ENCODE measurements at places on chromosomes 7 and 10.

- DNase-seq: no peak
These were observed 267.8 kb downstream of the RPS24 start for GRCh38 chr10:78301481-78301880.

DNA sequence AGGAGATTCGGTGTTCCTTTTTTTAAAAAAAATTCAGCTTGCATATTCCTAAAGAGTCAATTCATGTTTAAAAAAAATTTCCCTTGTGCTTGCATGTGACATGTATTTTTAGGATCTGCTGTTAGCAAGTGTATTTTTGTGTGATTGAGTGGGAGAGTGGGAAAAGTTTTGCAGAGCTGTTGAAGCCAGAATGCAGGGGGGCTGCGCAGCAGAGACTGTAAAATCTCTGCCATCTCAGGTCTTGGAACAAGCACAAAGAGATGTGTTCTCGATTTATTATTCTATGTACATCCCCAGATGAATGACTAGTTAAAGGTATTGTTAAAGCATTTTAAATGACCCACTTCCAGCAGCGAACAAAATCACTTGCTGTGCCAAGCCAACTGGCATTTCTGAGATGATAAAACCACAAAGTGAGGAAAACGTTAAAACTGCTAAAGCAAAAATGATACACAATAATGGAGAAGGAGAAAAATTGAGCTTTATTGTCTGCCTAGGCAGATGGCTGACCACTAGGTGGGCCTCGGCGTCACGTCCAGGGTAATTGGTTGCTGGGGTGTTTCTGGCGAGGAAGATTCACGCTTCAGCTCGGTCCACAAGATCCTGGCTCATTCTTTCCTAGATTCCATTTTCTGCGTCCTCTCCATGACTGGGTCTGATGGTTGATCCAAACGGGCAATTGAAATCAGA is 67.0 kb upstream of the ATRNL1 start:
- DNase-seq: no peak

DNA sequence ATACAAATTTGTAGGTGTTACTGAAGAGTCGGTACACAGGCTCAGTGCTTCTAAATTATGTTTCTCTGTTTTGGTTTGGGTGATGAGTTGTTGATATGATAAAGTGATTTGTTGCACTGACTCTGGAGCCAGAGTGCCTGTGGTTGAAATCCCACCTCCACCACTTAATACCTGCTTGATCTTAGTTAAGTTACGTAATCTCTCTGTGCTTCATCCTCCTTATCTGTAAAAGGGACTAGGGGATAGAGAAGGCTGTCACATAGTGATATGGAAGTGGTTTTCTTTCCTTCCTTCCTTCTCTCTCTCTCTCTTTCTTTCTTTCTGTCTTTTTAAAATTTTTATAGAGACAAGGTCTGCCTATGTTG is 664 bp upstream of the HPS6 start:
- DNase-seq: no peak

GRCh38 chr10:99357691-99358090 is 28.5 kb downstream of the CNNM1 start:
- DNase-seq: no peak

DNA sequence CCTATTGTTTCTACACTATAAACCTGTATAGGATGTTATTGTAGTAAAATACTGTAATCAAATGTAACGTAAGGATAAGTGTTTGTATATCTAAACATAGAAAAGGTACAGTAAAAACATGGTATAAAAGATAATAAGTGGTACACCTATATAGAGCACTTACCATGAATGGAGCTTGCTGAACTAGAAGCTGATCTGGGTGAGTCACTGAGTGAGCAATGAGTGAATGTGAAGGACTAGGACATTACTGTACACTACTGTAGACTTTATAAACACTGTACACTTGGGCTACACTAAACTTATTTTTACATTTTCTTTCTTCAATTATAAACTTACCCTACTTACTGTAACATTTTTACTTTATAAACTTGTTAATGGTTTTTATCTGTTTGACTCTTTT is 732.9 kb upstream of the LRRN3 start:
- no peak for DNase-seq

DNA sequence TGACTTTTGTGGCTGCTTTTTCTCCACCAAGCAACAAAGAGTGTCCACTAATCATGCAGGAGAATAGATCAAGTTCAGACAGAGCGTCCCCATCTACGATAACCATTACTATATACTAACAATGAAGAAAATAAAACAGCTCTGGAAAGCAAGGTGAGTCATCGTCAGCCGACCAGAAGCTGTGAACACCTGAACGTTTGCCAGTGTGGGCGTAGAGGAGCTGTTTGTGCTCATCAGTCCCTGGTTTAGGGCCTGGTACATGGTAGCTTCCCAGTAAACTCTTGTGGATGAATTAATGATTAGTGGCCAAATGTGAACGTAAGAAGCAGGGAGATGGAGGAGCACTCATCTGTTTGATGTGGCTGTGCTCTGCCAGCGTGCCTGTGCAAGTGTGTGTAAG is 180.7 kb downstream of the EVX1 start:
- DNase-seq: no peak

DNA sequence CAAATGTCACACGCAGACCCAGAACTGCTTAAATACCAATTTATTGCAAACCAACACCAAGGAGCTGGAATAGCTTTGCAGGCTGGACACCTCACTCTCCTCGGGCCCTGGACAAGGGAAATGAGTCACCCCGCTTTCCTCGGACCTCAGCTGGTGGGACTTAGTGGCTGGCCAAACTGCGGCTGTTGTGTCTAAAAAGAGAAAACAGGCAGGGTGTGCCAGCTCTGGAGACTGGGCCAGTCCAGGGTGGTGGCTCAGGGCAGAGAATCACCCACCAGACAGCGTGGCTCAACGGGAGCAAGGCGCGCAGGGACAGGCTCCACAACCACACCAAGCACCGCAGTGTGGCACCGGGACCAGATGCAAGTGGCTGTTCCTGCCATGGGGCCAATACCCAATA is 58.2 kb upstream of the CAMK2B start:
- DNase-seq: no peak

GRCh38 chr10:17219024-17219423 is 9.0 kb upstream of the VIM start:
- no peak for DNase-seq

DNA sequence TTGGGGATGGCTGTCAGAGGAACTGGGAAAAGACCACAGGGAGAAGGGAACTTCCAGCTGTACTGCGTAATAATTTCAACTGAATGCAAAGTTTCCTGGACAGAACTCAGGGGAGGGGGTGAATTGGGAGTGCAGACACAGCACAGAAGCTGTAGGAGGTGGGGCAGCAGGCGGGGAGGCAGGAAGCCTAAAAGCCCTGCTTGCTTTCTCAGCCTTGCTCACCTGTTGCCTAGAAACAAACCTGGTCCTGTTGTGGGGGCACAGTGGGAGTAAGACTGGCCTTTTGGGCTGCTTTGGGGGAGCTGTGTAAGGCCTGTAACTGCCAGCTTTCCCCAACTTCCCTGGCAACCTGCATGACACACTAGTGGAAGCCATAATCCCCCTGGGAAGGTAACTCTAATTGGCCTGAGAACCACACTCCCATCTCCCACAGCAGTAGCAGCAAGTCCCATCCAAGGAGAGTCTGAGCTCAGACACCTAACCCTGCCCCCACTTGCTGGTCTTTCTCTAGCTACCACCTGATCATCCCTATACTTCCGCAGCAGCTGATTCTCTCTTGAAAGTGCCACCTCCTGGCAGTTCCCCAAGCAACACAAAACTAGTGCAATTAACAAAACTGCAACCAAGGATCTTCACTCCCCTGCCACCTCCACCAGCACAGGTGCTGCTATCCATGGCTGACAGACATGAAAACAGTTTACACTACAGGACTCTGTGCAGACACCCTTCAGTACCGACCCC is 1239.3 kb downstream of the SORCS1 start:
- DNase-seq: no peak

- DNase-seq: no peak
These were observed 768.6 kb downstream of the NRG3 start for GRCh38 chr10:82643601-82644000.

DNA sequence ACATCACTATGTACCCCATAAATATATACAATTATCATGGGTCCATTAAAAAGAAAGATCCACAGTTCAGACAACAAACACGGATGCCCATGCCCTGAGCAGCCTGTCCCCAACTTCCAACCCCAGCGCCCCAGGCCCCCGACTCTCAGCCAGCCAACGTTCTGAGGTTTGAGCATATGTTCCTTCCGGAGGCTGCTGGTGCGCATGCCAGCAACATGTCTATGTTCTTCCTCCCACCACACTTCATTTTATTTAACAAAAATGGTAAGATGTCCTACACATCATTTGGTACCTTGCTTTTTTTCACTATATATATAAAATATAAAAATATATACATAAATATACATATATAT is 250.9 kb downstream of the MAD1L1 start:
- DNase-seq: no peak

DNA sequence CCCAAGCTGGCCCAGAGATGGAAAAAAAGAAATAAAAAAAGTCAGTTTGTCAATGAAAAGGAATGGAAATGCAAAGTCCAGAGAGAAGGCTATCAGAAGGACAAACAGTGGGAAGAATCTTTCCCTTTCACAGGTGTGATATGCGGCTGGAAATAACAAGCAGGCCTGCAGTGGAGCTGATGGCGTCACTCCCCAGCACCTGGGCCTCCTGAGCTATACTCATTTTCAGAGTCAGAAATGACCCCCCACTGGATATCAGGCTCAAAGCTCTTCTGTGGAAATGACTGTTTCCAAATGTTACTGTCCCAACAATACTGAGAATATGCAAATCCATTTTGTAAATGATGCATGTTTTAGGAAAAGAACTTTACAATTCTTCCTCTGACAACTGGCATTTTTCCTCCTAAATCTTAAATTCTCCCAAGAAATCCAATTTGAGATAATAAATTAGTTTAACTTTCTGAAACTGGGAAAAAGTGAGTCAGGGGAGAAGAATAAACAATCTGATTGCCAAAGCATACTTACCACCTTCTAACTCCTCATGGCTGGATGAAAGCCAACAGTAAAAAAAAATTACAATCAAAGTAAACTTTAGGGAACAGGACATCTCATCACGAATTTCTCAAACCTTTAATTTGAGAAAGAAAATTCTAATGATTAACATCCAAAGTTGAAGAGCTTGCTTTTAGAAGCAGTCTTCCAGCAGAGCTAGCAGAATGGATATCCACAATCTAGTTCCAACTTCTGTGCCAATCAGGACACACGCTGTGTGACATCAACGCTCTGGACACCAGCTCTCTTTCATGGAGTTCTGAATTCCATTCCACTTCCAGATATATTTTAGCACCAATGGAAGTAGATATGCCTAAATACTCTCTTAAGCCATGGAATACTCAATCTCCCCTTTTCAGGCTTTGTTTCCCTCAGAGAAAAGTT is 5.3 kb upstream of the CUZD1 start:
- DNase-seq: no peak

- no peak for DNase-seq
These were observed 239.2 kb downstream of the PARD3 start for GRCh38 chr10:34575882-34576281.

GRCh38 chr10:53298443-53298842 is 525.9 kb upstream of the MBL2 start:
- DNase-seq: no peak

GRCh38 chr7:128168667-128169210 is 72.3 kb upstream of the LEP start:
- no peak for DNase-seq

- no peak for DNase-seq
These were observed 1.9 kb downstream of the HOXA9 start for GRCh38 chr7:27163288-27164044.

- DNase-seq: no peak
These were observed 33.9 kb upstream of the SPOCK2 start for GRCh38 chr10:72122221-72122620.

DNA sequence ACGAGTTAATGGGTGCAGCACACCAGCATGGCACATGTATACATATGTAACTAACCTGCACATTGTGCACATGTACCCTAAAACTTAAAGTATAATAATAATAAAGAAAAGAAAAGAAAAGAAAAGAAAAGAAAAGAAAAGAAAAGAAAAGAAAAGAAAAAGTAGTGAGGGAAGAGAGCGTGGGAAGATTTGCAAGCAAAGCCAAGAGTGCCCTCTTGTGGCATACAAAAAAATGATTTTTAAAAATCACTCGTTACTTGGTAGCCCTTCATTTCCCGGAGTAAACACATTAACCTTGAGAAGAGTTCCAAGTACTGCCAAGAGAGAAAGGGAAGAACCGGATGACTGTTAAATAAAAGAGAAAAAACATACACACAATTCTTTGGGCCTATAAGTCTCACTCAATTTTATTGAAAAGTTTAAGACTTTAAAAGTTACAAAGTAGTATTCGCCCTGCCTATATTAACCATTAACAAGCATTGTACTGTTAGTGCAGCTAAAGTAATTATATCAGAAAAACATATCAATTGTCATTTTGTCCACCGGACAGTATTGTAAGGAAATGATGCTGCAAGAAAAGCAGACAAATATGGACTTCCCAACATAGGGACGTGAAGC is 6.2 kb upstream of the CH25H start:
- peak; percentile 15 for DNase-seq

- no peak for DNase-seq
These were observed 767.9 kb downstream of the GRID1 start for GRCh38 chr10:85598646-85599045.

- DNase-seq: no peak
These were observed 140.9 kb downstream of the PLPP4 start for GRCh38 chr10:120597902-120598301.

GRCh38 chr10:86974484-86974883 is 6.2 kb downstream of the ADIRF start:
- DNase-seq: no peak
